CD4-positive, alpha-beta T cell treated with Interleukin-15 for 1 hour (primary cell): ENCODE measurements at places on chromosomes 1 and 21.

DNA sequence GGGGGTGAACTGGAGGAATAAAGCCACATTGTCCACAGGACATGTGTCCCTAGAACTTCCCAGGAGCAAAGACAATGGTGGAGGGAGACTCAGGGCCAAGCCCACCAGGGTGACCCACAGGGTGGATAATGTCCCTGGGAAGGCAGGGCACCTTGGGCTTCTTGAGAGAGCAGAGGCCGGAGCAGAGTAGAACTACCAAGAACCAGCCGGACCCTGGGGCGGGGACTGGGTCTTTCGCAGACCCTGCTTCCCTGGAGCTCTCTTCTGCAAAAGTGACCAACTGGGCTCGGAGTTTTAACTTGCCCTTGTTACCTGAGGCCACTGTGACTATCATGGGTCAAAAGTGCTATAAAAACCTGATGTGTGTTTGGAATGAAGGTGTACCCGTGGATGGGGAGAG lies 875 bp upstream of the FAM3B start:
- no peak for DNase-seq

DNA sequence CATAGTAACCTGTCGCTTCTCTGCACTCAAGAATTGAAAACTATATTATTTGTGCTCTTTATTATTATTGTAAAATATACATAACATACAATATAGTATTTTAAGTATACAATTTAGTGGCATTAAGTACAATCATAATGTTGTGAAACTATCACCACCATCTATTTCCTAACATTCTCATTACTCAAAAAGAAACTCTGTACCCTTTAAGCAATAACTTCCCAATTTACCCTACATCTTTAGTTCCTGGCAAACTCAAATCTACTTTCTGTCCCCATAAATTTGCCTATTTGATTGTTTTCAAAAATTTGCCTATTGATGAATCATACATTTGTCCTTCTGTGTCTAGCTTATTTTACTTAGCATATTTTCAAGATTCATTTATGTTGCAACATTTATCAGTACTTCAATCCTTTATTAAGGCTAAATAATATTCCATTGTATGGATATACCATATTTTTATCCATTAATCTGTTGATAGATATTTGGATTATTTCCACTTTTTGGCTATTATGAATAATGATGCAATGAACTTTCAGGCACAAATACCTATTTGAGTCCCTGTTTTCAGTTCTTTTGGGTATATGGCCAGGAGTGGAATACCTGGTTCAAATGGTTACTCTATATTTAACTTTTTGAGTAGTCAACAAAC lies 99.6 kb upstream of the DMRTA2 start:
- no peak for DNase-seq

DNA sequence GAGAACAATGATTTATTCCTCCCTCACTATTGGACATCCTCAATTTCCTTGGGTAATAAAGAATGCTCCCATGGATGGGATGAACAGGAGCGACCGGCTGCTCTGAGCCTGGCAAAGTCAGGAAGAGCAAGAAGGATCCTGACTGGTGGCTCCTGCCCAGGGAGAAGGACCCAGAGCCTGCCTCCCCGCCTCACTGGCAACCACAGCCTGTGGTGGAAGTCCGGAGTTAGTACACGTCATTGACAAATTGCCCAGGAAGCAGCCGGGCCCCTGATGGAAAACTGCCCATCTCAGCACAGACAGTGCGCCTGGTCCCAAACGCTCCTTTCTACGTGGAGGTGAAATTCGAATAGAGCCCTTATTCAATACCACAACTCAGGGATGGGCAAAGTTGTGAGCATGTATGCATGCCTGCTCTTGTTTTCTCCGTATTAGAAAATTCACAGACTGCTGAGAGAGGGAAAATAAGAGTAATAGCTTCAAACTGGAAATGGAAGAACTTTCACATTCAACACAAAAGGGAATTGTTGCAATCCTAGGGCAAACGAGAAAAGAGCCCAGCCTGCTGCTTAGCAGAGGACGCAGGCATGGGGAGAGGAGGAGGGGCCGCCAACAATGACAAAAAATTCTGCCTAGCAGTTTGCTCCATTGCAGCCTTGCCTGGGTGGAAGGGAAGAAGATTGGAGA lies 397.1 kb upstream of the VAMP3 start:
- DNase-seq = no peak

DNA sequence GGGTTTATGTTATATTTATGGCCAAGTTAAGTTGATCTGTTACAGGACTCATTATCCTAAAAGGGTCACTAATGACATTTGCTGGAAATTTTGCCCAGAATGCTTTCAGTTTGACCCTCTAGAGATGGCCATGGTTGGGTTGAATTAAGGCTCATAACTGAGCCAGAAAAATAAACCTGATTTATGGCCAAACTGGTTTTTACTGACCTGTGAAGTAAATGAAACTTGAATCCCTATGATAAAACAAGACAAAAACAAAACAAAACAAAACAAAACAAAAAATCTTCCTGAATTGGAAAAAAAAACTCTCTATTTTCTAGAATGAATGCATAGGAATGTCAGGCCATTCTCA lies 72.5 kb upstream of the CLDN14 start:
- DNase-seq = no peak

GRCh38 chr1:226649780-226650179 lies 89.3 kb downstream of the ITPKB start:
- DNase-seq = peak; percentile 49

DNA sequence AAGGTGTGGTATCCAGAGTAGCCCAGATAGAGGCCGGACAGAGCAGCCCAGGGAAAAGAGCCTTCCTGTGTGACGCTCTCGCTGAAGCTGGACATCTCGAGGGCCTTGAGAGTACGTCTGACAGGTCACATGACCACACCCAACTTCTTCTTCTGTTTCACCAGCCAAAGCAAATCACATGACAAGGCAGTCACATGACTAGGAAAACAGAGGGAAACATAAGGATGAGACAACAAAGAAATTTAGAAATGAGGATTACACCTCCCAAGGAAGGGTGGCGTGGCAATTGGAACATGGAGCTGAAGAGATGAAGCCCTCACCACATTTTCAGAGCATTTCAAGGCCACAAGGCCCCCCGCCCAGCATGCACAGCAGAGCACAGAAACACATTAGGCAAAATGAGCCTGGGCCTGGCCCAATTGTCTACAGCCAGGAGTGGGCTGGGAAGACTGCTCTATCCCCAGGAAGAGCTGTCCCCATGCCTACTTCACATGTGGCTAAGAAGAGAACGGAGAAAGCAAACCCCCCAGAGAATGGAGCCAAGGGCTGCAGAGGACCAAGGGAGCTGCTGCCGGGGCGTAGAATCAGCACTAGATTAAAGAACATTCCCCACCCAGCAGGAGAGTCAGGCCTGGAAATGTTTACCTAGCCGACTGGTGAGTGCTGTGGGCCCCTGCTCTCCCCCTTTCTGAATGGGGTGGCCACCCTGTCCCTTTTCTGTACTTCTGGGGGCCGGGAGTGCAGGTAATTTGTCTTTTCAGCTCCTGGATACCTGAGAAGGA lies 305.1 kb downstream of the NPHP4 start:
- DNase-seq = no peak

DNA sequence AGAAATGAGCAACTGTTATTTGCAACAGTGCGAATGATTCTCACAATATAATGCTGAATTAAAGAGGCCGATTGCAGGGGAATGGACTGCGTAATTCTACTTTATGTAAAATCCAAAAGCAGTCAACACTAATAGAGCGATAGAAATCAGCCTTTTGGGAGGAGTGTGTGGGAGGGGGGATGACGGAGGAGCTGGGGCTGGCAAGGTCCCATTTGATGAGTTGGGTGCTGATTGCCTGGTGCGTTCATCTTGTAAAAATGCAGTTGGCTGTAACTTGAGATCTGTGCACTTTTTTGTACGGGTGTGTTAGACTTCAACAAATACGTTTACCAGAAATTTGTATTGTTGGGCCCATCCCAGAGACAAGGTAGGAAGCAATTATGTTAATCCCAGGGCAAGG lies 20.7 kb downstream of the TNFRSF8 start:
- no peak for DNase-seq

DNA sequence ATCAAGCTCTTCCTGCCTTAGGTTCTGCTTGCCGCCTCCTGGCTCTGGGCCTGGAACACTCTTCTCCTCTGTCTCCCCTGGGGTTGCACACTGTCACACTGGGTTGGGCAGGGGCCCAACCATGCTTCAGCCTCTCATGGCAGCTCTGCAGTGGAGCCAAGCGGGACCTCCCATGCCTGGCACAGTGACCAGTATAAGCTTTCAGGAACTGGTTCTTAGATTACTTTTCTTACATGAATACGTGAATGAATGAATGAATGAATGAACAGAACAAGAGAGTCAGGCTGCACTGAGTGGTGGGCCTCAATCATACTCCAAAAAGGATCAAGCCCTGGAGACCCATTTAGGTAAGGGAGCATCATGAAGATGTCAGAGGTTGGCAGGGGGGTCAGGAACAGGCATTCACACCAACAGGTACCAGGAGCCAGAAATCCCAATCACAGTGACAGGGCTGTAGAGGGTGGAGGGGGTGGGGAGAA lies 30.8 kb upstream of the TMEM125 start:
- no peak for DNase-seq
